ENCODE measurements at places on chromosomes 7 and 10.
A peak's percentile ranks its signal among the peaks of the same experiment; 100 is the strongest.

DNA sequence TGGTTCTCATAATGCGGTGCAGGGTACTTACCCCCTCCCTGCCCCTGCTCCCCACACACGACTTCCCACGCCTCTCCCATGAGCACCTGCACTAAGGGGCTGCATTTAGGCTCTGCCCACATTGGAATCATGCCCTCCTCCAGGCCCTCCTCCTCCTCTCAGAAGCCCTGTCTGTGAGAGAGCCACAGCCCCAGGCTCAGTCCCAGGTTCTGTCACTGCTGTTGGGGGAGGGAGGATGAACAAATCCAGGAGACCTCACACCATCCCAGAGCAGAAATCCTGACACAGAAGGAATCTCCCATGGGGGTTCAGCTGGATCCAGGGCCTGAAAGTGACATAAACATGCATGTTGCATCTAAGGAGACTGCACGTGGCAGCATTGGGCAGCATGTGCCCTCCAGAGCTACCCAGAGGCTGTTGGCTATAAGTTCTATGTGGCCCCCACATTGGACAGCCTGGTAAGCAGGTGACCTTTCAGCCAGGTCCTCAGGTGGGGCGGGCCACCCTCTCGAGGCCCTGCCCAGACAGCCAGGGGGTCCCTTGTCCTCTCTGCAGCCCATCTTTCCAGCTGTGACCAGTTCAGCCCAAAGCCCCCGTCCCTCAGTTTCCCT is 1.6 kb upstream of the PILRA start:
- no peak for DNase-seq

GRCh38 chr10:88989824-88990383 is 694 bp upstream of the FAS start:
- DNase-seq: no peak

GRCh38 chr10:13422800-13423199 is 74.7 kb upstream of the SEPHS1 start:
- peak; percentile 26 for DNase-seq

DNA sequence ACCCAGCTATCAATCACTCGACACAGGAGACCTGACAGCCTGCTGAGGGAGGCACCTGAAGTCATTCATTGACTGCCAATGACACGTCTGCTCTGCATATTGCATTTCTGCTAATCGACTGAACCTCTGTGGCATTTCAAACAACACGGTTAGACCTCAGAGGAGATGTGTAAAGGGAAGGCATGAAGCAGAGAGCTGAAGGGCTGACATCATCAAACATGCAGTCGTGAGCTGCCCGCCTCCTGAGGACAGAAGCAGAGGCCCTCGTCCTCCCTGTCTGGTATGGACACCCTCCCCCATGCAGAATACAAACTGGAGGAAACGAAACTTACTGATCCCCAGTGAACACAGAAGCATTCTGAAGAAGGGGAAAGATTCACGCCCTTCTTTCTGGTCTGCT is 462.6 kb upstream of the MGMT start:
- no peak for DNase-seq

- DNase-seq: no peak
Measured at GRCh38 chr7:44846816-44847508, 925 bp downstream of the H2AZ2 start.

DNA sequence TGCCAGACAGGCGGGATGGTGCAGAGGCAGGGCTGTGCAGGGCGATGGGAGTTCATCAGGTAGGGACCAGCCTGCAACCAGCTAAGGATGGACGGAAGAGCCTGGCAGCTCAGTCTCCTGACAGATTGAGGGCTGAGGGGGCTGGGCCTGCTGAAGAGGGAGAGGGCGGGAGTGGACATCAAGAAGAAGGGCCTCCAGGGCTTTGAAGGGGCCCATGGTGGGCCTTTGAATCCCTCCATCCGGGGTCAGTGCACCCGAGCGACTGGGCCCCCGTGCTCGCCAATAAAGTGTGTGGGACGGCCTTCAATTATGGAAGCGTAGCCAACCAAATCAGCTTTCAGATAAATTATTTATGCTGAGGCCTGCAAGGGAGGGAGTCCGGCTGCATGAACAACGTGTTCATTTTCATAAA is 431.2 kb downstream of the RPS24 start:
- DNase-seq: no peak

DNA sequence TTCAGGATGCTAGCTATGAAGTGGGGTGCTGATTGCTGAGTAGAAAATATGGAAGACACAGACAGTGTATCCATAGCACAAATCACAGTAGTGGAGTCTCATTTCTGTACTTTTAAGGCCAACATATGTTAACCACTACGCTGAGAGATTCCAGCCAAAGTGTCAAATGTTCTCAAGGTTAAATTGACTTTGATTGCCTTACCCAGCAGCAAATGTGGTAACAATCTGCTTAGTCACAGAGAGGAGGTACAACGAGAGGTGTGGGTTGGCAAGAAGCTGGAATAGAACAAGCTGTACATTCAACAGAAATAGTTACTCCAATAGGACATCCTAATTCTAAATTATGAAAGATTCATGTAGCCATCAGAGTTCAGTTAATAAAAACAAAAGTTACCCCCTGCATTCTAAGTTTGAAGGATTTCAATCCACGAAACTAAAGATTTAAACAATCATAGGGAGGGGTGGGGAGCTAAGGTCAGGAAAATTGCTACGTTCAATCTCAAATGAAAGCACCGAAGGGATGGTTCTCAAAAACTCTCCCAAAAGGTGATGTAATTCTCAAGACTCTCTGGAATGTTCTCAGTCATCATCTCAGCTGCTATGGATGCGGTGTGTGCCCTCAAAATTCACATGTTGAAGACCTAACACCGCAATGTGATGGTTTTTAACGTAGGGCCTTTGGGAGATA is 137.0 kb downstream of the ETV1 start:
- no peak for DNase-seq

- DNase-seq: no peak
Measured at GRCh38 chr7:108461840-108462239, 5.6 kb upstream of the NRCAM start.

DNA sequence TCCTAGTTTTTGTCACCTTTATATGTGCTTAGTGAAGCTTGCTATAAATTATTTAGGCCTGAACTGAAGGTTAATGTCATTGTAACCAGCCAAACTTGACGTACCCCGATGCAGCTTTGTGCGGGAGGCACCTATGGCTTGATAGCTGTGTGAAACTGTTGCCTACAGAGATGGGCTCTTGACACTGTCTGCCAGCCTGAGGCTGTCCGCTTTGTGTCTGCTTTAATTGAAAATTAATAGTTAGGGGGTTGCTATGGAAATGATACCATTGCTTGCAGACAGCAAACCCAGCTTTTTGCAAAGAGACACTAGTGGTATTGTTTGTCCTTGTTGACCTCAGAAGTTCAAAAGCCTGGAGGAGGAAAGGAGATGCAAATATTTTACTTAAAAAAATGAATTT is 2.1 kb upstream of the FOXP2 start:
- DNase-seq: no peak

DNA sequence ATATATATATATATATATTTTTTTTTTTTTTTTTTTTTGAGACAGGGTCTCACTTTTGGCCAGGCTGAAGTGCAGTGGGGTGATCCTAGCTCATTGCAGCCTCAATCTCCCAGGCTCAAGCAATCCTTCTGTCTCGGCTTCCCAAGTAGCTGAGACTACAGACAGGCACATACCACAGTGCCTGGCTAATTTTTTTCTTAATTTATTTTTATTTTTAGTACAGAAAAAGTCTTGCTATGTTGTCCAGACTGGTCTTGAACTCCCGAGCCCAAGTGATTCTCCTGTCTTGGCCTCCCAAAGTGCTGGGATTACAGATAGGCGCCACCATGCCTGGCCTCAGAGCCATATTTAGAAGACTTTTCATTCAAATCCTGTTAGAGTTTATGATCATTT is 79.6 kb downstream of the PRTFDC1 start:
- no peak for DNase-seq

DNA sequence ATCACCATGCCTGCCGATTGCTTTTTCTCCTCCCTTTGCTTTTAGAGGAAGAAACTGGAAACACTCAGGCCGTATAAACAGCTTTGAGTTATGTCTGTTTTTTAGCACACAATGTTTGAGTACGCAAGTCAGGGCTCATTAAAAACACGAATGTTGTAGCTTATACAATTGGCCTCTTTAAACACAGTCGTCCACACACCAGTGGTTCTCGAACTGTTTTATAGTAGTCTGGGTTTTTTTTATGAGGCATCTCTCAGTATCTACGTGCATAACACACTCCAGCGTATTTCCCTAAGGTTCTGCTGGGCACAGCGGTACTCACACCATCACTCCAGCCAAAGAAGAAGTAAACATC is 13.4 kb upstream of the CARD11 start:
- DNase-seq: no peak

- DNase-seq: no peak
Measured at GRCh38 chr10:110893559-110894179, 21.9 kb downstream of the PDCD4 start.

DNA sequence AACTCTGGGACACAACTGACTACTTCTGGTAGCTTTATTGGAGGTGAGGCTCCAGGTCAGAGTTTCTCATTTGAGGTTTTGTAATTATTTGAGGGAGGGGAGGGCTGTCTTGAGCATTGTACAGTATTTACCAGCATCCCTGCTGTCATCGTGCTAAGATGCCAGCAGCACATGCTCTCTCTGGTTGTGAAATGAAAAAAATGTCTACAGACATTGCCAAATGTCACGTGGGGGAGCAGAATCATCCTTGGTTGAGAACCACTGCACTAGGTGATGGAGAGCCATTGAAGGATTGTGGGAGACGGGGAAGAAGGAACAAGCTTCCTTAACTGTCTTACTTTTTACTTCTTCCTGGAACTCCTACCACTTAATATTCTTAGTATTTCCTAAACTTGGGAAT is 5.0 kb downstream of the SEPTIN7 start:
- DNase-seq: no peak

DNA sequence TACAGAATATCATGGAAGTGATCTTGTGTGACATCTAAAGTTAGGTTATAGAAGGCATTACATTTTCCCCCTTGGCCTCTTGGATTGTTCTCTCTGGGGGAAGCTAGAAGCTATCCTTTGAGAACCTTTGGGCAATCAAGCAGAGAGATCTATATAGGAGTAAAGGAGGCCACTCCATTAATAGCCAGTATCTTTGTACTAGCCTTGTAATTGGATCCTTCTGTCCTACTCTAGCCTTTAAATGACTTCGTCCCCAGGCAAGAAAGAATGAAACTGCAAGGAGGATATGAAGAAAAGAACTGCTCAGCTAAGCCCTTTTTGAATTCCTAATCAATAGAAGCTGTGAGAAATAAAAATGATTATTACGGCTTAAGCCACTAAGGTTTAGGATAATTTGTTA is 230.9 kb downstream of the AGMO start:
- no peak for DNase-seq

DNA sequence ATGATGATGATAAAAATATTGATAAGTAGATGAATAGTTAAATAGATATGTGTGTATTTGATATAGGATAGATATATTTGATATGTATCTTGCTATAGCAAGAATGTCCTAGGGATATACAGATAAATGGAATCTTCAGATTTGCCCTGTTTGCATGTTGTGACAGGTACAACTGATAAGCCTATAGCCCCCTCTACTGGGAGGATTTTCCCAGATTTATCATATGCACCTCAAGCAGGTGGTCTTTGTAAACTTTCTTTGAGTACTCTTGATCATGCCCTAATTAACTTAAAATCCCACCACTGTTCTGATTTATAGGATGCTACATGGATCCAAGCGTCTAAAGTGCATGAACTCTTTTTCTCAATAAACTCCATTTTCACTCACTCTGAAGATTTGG is 1050.7 kb downstream of the SORCS3 start:
- no peak for DNase-seq

DNA sequence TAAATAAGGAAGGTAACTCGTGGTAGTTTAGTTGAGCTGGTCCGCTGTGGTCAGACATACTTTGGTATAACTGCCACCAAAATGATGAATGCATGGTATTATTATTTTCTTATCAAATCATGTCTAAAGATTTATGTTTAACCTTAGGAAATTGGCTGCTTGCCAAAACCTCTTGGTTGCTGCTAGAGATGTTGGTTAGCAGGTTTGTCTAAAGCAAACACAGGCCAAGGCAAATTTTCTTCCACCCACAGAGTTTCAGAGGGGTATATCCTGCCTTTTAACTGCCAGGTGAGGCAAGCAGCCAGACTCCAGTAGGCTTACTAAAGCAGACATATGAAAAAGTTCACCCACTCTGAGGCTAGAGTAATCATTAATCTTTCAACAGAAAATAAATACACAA is 101.4 kb downstream of the SEMA3E start:
- DNase-seq: no peak

GRCh38 chr7:73871163-73872011 is 10.4 kb downstream of the TMEM270 start:
- DNase-seq: no peak

GRCh38 chr10:122642726-122643605 is 56.7 kb downstream of the C10orf120 start:
- DNase-seq: no peak

- DNase-seq: no peak
Measured at GRCh38 chr10:18195060-18195799, 55.0 kb downstream of the CACNB2 start.

Measured in GM12864 (cell line).